ENCODE measurements at places on chromosomes 1 and 21.

DNA sequence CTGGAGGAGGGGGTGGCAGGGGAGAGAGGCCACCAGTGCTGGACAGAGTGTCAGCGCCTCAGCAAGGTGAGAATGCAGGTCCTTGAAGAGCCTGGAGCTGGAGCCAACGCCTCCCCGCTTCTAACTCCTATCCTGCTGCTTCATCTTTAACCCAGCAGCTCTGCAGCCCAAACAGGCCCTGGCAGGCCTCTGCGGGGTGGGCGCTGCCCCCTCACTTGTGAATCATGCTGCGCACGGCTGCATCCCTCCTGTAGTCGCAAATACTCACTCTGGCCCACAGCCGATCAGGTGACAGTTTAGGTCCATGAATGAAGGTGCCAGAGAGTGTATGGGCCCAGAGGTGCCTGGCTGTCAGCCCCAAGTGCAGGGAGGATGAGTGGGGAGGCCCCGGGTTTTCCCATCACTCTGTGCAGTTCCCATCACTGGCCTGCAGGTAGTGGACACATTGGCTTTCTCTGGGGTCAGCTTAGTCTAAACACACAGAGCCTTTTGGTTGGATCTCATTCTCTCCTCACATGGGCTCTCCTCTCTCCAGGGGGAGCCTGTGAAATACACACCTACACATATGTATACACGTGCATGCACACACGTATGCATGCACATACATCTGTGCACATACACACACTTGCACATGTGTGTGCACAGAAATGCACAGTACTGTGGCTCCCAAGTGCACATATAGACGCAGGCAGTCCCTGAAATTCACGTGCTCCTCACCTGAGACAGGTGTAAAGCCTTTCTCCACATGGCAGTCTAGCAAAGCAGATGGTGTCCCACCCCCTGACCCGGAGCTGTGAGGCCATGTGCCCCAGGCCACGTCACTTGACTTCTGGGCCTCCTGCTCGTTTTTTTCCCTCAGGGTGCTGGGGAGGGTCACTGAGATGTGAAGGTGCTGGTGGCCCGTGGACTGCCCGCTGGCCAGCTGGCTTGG, 52.0 kb downstream of the TRIM11 start:
- DNase-seq, result no peak

GRCh38 chr1:54439550-54440223, 33.5 kb upstream of the SSBP3 start:
- no peak for DNase-seq

GRCh38 chr1:207393610-207394009, 60.5 kb upstream of the CR2 start:
- no peak for DNase-seq

DNA sequence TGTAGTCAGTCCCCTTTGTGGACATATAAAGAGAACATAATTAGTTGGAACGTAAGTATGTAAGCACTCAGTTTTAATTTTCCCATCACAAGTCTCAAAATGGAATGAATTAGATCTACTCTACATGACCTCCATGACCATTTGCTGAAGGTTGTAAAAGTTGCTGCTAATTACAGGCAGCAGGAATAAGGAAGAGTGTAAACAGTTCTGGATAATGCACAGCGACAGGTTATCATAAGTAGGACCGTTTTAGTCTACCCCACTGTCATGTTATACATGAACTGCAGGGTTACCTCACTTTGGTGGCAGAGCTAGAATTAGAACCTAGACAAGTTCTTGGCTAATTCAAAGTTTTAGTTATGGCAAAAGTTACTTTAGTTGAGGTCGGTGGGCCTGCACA, 21.7 kb downstream of the YTHDF2 start:
- no peak for DNase-seq

GRCh38 chr1:187408212-187409004, 579.7 kb downstream of the PLA2G4A start:
- DNase-seq, result no peak

DNA sequence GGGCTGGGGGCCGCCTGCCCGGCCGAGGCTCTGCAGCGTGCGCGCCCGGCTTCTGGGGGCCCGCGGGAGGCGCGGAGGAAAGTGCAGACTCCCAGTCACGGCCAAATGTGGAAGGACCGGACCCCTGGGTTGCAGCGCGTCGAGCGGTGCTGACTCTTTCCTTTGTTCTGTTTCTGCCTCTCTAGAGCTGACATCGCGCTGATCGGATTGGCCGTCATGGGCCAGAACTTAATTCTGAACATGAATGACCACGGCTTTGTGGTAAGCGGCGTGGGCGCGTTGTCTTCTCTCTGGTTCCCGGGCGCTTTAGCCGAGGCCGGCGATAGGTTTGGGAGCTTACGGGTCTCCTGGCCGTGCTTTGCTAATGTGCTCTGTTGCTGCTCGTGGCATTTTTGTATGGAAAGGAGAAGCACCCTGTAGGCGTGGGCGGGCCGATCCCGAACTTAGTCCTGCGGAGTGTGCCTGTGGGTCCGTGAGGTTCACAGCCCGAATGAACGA, 629 bp downstream of the PGD start:
- DNase-seq, result no peak

GRCh38 chr1:235843461-235843961, 23.2 kb downstream of the LYST start:
- no peak for DNase-seq

Measured in amygdala (tissue), 56 donors.